SJSA1 (cell line): ENCODE measurements at places on chromosomes 2 and 18.

- no peak for DNase-seq
Measured at GRCh38 chr2:227507963-227508362, 36.0 kb downstream of the AGFG1 start.

- DNase-seq, result no peak
Measured at GRCh38 chr2:233705911-233706506, 6.7 kb upstream of the UGT1A5 start.

DNA sequence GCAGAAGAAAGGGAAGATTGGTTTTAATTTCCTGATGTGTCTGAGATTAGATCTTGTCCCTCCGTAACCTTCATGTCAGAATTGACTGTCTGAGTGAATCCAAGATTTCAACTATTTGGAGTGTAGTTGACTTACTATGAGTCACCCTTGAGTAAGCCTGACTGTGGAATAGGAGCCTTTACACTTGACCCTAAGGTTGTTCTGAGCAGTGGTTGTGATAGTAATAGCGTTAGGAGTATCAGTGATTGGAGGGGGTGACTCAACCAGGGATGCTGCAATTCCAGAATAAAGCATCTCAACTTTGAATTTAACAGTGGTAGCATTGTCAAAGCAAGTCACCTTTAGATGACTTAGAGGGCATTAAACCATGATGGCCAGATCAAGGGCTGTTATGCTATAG is 979.5 kb upstream of the FAM98A start:
- DNase-seq, result no peak

GRCh38 chr2:161101406-161101805 is 58.8 kb upstream of the TANK start:
- no peak for DNase-seq

DNA sequence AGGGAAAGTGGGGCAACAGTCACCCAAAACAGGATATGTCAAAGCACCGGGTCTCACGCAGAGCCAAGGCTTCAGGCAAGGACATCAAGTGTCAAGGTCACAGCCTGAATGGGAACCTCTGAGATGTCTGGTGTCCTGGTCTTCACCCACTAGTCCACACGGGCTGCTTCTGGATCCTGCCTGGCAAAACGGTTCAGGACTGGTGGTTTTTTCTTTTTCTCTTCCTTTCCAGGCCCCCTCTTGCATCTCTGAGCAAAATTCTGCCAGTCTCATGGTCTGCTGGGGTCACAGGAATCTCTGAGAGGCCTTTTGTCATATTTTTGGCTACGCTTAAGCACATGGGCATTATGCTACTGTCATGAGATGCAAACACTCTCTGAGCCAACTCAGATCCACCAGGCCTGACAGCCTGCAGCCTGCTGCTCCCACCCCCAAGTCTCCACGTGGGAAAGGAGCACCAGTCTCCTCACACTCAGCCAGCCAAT is 518.2 kb upstream of the ZEB2 start:
- no peak for DNase-seq

DNA sequence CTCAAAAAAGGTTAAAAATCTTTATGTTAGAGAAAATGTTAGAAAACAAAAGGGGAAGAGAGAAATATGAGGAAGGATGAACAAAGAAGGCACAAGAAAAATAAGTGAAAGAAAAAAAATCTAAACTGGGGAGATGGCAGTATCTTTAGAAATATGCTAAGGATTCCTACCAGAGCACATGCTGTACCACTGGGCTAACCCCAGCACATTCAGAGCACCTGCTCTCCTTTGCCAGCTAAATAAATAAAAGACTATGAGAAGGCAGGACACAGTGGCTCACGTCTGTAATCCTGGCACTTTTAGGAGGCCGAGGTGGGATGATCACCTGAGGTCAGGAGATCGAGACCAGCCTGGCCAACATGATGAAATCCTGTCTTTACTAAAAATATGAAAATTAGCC is 92.2 kb upstream of the CDKL4 start:
- DNase-seq, result no peak
